ENCODE measurements at places on chromosomes 7 and 10.
A peak's percentile ranks its signal among the peaks of the same experiment; 100 is the strongest.

DNA sequence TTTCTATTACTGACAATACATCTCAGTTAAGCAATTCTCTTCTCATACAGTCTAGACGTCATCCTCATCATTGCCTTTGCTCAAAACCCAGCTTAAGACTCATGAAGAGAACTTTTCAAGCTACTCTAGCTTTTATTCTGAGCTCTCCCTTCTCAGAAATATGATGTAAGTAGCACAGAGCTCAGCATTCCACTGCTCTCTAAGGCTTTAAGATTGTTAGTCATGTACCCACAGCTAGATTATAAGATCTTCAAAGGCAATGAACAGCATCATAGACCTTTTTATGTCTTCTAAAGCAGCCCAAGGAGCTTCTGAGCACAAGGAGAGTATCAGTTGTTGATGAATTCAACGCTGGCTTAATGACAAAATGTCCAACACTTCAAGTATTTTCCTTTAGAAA lies 119.3 kb downstream of the NRP1 start:
- peak; percentile 77 for DNase-seq

DNA sequence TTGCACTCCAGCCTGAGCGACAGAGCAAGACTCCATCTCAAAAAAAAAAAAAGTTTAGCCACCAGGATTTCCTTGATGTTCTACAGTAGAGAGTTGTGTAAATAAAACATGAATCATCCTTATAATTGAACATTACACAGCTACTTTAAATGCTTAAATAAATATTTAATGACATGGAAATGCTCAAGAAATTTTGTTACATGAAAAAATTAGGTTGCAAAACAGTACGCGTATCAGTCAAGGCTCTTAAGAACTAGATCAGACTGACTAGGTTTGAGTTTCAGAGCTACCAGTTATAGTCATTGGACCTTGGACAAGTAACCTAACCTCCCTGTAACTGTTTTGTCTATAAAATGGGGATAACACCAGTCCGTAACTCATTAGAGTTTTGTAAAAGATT lies 38.7 kb upstream of the GSAP start:
- no peak for DNase-seq

- no peak for DNase-seq
Observed at GRCh38 chr7:152883858-152884257, 124.3 kb downstream of the ACTR3B start.

- no peak for DNase-seq
Observed at GRCh38 chr7:91266689-91267090, 2.5 kb downstream of the FZD1 start.

DNA sequence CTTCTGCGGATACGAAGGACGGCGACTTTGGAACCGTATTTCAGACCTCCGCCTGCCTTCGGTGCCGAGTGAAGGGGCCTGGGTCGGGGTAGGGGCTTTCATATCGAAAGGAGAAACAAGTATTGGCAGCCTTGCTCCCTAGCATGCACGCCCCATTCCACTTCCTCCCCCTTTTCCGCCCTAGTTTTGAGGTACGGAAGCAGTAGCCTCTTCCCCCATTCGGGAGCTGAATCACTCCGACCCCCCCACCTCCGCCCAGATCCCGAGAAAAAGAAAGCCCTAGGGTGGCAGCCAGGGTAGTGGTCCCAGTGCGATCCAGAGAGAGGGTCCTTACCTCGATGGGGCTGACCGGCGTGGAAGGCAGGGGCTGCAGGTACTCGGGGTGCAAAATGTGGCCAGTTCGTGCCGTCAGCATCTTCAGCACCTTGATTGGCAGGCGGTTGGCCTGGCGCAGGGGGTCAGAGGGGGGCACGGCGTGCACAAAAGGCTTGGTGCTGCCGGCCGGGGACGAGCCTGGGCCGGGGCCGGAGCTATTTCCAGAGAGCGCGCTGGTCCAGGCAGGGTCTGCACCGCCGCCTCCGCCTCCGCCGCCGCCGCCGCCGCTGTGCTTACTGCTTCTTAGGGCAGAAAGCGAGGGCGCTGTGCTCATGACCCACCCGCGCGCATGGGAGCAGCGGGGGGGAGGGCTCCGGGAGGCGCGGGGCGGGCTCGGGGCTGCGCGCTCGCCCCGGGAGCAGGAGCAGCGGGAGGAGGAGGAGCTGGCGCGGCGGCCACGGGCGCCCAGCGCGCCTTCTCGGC lies 594 bp downstream of the ZNF503 start:
- peak; percentile 56 for DNase-seq

Data from IMR-90 (cell line).